Amniotic epithelial cell (primary cell): ENCODE measurements at places on chromosomes 6 and 20.

GRCh38 chr6:169019727-169020491, 233.7 kb downstream of the THBS2 start:
- peak; percentile 36 for DNase-seq

DNA sequence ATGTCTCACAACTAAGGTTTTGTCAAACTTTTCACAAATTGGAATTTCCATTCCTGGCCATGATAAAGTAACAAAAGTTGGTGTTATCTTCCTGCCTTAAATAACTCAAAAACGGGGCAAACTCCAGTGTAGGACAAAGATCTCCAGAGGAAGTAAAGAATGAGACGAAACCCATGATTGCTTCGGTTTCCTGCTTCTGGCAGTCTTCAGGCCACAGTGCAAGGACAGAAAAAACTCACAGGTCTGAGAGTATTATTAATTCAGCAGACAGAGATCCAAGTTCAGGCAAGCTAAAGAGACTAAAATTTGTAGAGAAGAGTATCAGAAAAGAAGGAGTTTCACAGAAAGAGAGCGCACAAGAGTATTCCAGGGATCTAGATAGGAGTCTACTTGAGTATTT, 64.8 kb upstream of the RCAN2 start:
- DNase-seq, result no peak

DNA sequence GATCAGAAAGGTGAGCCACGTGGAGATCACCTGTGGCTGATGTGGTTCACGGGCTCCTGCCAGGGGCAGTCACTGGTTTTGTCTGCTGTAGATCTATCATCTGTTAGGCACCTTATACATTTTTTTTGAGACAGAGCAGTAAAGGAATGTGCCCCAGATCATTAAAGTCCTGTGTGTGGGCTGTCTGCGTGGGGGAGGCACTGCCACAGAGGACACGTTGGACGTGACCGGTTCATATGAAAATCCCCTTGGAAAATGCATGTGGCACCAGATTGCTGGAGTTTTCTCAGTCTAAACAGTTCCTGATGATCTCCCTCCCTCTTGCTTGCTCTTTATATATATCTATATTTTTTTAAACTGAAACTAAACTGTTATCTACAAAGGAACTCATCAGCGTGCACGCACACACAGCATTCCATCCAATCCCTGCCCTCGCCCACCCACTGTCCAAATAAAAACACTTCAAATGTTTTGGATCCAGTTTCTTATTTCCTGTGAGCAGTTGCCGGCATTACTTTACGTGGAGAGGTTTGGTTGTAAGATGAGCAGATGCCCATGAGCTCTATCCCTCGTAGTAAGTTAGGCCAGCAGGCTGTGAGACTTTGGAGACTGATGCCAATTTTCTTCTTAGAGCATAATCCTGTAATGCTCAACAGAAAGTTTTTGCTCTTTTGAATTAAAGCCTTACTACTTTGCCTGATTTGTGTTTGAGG, 161.6 kb upstream of the EXOC2 start:
- DNase-seq, result no peak

GRCh38 chr20:6173481-6173880, 50.7 kb upstream of the FERMT1 start:
- DNase-seq, result no peak

DNA sequence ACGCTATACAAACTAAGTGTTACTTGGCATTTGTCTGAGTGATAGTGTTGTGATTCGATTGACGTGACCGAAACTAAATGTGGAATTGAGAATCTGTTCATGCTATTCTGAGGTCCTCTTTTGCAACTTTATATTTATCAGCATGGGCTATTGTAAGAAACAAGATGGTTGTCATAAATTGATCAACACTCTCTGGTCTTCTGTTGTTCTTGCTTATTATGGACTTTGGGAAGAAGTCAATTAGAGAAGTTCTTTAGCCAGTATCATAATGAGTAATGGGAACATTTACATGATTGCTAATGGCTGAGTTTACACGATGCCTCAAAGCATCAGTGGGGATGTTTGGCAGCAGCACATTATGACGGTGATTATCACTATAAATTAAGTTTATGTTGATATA, 195.0 kb downstream of the CD83 start:
- DNase-seq, result no peak

GRCh38 chr20:49904440-49905214, 10.7 kb downstream of the SPATA2 start:
- no peak for DNase-seq

DNA sequence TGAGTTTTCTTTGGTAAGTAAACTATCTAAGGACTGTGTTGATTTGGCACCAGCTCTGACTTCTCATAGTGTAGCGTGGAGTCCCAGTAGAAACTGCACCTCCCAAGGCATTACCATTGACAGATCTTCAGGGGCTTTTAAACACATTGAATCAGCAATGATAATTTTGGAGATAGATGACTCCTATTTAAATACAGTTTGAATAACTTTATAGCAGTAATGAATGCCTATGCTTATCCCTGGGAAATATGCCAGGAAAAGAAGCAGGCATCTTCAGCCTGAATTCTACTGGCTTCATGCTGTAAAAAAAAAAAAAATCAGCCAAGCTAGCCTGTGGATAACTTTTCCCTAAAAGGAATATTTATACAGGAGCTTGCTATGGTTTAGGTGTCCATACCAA, 895.9 kb downstream of the EYS start:
- DNase-seq, result peak; percentile 66

DNA sequence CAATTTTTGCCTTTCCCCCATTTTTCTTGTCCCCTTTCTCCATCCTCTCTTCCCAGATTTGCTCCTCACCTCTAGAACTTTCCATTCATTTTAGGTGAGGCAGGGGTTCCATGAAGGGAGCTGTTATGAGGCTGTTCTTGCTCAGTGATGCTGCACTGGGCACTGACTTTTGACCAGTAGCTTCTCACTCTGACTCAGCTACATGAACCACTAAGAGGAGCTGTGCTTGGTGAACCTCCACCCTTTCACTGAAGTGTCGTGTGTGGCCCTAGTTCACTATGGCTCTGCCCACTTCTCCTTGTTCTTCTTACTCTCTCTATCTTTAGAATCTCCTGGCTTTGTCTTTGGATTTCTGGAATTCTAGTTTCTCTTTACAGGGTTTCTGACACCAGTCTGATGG, 307.1 kb upstream of the RNF24 start:
- no peak for DNase-seq

GRCh38 chr6:7832904-7833750, 77.5 kb downstream of the TXNDC5 start:
- DNase-seq, result no peak

- no peak for DNase-seq
These were observed 134.2 kb downstream of the CEP57L1 start for GRCh38 chr6:109229536-109229935.

GRCh38 chr20:54212226-54212625, 4.3 kb downstream of the PFDN4 start:
- DNase-seq, result peak; percentile 84

DNA sequence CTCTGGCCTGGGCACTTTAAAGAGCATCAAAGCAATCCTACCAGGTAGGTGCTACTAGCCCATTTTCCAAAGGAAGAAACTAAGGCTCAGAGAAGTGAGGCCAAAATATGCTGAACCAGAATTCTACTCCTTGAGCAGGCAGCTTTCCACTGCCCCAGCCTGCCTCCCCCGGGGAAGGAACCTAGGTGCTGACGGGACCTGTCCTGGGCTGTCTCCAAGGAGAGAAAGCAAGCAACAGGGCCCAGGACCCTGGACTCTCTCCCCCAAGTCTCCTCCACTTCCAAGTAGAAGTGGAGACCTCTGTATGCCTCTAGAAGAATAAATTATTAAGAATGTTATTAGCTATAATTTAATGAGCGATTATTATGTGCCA, 159.5 kb downstream of the MRPL14 start:
- DNase-seq, result no peak

GRCh38 chr20:38585404-38586180, 4.6 kb downstream of the ADIG start:
- DNase-seq, result no peak

GRCh38 chr6:111952274-111952673, 79.0 kb upstream of the FYN start:
- DNase-seq, result no peak

DNA sequence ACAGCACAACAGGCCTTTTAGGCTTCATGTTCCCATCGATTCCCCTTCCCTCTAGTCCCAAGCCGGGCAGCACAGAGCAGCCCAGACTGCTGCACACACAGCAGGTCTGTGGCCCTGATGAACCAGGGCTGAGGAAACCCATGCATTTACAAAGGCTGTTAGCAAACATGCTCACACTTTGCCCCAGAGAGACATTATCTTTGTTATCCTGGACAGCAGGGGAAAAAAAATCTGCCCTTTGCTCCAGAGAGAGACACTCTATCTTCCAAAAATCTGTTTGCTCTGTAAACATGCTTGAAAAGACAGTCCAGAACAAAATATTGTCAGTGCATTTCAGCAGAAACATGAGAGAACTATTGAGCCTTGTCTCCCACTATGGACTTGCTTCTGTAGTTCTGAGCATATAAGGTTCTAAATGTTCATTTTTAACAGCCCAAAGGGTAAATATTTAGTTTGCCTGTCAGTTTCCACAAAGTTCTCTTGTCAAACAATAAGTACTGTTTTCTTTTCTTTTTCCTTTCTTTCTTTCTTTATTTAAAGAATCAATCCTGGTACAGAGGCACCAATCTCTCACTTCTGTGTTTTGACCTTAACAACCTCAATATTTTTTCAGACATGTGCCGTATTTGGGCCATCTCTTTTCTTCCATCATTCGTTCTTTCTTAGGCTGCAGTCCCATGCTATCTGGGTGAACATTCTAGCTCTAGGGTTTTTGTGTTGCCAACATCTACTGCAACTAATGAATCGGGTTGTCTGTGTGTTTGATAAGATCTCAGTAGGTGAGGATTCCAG, 468.0 kb downstream of the EPM2A start:
- DNase-seq, result no peak

DNA sequence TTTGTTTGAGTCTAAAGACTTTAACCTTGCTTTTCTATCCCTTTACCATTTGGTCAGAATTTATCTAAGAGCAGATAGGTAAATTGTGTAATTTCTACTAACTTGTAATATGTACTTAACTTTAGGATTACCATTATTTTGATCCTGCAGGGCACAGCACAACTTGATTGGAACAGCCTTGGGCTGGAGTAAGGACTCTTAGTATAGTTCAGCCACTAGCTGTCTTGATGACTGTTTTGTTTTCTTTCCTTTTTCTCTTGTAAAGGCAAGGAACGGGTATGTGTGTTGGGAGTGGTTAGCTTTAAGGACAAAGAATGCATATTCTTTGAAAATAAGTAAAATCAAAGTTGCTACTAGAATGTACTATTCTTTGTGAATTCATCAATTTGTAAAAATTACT, 203.2 kb downstream of the ZFAND3 start:
- DNase-seq, result no peak

DNA sequence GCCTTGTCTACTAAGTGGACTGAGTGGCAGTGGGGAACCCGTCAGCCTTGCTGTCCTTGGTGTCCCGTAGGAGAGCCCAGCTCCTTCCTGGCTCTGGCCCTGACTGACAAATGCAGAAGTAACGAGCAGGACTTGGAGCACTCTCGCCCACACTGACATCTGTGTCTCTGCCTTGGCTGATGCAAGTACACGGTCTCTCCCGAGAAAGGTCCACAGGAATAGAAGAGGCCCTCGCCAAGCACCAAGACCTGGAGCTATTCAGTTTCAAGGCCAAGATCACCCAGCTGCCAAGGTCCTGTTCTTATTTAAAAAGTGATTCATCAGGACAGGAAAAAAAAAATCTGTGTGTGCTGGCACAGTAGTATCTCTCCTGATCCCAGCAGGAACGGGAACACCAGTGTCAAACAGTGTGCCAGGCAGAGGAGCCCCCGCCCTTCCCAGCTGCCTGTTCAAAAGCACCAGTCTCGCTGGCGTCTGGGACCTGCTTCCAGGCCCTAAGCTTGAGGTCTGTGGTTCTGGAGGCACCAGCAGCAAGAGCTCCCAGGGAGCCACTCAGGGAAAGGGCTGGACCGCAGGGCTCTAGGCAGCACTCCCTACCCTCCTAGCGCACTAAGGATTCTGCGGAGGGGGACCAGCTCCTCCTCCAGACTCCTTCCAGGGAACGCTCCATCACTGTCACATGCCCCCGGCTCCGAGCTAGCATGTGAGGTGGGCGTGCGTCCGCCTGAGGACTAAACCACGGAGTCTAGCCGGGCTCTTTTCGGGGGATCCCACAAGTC, 376.9 kb downstream of the RNGTT start:
- no peak for DNase-seq

- DNase-seq, result peak; percentile 62
These were observed 222.0 kb upstream of the PDE10A start for GRCh38 chr6:165884813-165885765.

- DNase-seq, result no peak
These were observed 178.1 kb downstream of the RNF144B start for GRCh38 chr6:18565231-18565630.

GRCh38 chr20:4047614-4048013, 32.3 kb upstream of the RNF24 start:
- no peak for DNase-seq

DNA sequence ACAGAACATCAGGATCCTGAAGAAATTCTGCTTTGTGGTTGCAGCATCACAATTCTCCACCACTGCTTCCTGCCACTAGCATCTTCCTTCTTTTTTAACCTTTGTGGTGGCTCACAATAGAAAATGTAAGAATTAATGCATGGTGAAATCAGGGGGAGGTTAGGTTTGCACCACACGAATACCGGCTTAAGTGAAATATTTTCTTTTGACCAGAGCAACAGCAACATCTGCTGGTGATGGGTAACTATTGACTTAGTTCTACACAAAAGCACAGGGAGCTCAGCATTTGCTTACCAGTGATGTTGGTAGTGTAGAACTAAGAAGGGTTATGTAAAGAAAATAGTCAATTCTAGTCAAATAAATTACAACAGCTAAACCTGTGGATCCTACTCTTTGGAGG, 280.5 kb downstream of the SYNE1 start:
- peak; percentile 83 for DNase-seq

- DNase-seq, result no peak
These were observed 28.3 kb downstream of the DUSP22 start for GRCh38 chr6:320351-321157.

DNA sequence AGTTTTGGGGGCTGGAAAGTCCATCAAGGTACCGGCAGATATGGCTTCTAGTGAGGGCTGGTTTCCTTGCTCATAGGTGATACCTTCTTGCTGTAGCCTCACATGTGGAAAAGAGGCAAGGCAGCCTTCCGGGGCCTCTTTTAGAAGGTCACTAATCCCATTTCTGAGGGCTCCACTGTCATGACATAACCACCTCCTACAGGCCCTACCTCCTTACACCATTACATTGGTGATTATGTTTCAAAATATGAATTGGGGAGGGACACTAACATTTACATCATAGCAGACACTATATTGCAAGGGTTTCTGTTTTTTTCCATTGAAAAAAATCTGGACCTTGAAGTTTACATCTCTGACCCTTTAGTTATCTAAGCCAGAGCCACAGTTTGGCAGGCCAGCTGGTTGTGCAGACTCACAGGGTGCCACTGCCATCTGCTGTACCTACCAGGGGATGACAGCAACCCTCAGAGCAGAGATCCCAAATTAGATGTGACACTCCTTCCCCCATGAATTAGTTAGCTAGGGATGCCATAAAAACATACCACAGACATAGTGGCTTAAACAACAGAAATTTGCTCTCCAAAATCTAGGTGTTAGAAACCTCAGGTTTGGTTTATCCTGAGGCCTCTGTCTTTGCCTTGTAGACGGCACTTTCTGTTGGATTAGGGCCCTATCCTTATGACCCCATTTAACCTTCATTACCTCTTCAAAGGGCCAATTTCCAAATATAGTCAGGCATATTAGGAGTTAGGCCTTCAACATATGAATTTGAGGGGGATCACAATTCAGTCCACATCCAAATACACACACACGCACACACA, 166.4 kb upstream of the RNF217 start:
- peak; percentile 38 for DNase-seq

GRCh38 chr6:26571592-26572296, 25.0 kb upstream of the ABT1 start:
- peak; percentile 87 for DNase-seq
